ENCODE measurements at places on chromosomes 1 and 21.

GRCh38 chr1:106619827-106620134 lies 436.7 kb upstream of the PRMT6 start:
- DNase-seq = no peak

DNA sequence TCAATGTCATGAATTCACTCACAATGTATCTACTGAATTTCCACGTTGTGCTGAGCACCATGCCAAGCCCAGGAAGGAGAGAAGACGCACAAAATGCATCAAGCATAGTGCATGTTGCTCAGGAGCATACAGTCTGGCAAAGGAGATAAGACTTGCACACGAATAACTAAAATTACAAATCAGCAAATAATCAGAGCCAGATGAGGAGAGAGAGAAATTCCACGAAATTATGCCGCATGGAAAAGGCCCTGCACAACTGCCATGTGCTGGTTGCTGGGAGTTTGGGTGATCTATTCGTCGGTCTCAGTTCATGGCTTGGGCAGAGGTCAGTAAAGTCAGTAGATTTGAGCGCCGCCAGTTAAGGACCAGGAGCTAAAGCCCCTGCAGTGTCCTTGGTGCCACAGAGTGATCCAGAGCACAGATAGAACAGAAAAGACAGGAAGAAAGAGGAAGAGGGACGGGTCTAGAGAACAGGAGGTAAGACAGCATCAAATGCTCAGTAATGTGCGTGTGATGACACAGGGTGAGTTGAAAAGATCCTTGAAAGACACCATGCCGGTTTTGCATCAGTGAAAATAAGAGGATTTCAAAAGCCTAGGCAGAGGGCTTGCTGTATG lies 55.1 kb upstream of the ZNF281 start:
- no peak for DNase-seq

- DNase-seq = no peak
These were observed 152.2 kb downstream of the CLEC20A start for GRCh38 chr1:178344513-178345091.

DNA sequence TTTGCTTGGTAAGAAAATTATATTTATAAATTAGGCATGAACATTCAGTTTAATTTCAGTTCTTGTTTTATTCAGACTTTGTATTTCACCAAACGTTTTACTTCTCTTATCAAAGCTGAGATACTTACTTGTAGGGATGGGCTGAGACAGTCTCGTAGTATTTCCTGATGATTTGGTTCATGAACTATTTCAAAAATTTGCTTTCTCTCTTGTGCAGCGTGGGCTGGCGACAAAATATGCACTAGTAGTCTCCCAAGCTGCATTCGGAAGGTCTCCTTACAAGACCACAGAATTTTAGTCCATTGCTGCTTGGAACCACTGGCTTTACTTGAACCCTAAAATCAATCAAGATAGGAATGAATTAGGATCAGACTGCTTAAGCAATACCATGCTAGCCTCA lies 91.7 kb upstream of the GNG4 start:
- DNase-seq = no peak

- DNase-seq = no peak
These were observed 25.4 kb upstream of the VWA5B1 start for GRCh38 chr1:20265250-20265649.

GRCh38 chr1:14467112-14467511 lies 131.4 kb upstream of the KAZN start:
- no peak for DNase-seq

DNA sequence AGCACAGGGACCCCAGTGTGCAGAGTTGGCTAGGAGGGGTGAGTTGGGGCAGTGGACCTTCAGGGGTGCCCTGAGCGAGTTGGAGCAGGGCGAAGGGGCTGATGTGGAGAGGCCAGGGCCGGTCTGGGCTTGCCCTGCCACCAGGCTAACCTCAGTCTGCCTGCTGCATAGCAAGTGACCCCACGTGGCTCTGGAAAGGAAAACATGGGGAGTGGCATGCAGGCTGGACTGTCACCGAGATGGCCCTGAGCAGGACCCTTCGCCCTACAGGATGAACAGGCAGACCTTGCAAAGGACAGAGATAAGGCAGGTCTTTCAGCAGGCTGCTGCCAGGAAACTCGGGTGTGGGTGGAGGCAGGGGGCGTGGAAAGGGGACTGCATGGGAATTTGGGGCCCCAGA lies 51.5 kb downstream of the FOXO6 start:
- DNase-seq = no peak

GRCh38 chr21:17351766-17352165 lies 161.1 kb upstream of the CXADR start:
- no peak for DNase-seq

DNA sequence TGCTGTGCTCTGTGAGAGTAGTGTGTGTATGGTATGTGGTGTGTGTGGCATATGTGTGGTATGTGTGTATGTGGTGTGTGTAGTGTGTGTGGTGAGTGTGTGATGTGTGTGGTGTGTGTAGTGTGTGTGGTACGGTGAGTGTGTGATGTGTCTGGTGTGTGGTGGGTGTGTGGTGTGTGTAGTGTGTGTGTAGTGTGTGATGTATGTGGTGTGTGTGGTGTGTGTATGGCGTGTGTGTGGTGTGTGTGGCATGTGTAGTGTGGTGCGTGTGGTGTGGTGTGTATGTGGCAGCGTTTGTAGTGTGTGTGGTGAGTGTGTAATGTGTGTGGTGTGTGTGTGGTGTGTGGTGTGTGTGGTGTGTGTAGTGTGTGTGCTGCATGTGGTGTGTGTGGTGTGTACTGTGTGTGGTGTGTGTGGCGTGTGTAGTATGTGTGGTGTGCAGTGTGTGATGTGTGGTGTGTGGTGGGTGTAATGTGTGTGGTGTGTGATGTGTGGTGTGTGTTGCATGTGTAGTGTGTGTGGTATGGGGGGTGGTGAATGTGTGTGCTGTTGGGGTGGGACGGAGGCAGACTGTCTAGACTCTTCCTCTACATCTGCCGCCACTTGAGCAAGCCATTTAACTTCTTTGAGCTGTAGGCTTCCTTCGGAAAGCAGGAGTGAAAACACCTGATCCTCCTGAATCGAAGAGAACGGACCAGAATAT lies 33.5 kb downstream of the GPA33 start:
- DNase-seq = no peak

DNA sequence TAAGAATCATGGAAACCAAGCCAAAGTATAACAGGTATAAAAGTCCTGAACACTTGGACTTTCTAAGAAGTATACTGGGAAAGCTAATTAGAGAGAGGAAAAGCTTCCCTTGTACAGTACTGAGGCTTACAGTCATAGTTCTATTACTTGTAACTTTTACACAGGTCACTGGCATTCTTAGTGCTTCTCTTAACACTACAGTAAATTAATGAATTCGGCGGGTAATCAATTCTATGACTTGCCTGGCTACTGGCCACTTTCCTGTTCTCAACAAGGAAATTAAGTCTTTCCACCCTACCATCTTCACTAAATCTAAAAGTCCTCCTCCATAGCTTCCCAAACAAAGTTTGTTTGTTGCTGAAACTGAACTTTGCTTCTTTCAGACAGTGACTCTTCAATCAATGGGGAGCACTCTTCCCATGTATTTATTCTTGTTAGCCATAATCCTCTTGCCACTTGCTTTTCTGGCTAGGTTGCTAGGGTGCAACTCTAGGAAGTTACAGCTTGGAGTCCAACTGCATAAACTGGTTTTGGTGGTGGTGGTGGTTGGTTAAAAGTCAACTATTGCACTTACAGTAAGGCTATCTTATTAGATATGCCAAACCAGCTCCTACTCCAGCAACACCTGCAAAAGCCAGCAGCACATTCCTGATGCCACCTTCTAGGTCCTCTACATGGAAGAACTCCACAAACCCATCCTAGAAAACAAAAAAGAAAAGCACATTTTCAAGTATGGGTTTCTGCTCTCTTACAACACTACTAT lies 2.4 kb downstream of the MCL1 start:
- DNase-seq = no peak

GRCh38 chr1:177780096-177780700 lies 189.7 kb downstream of the SEC16B start:
- no peak for DNase-seq

DNA sequence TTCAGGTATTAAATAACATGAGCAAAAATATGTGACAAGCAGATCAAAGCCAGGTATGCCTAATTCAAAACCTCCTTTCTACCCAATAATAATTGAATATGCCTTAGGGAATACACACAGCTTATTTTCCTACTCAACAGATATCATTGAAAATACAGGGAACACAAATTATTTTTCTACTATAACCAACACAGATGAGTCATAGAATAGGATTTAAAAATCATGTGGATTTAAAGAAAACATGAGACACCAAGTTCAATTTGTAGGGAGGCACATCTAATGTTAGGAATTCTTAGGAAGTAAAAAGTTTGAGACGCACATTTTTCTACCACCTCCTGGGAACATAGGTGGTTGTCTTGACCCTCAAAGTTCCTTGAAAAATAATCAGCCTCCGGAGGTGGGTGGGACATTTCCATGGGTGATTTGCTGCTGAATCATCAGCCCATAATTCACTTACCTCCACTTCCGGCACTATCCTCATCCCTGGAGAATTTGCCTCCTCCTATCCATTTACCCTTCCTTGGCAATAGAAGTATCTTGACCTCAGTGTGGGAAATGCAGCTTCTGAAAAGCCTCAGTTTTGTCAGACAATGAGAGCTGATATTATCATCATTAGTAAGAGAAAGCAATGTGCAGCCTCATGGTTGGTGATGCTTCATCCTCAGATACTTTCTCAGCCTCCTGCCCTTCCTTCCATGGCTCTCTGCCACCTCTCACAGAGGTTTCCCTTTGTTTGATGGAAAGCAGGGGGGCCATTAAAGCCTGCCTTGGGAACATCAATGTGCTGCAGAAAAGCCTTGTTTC lies 33.5 kb upstream of the RGS4 start:
- no peak for DNase-seq

DNA sequence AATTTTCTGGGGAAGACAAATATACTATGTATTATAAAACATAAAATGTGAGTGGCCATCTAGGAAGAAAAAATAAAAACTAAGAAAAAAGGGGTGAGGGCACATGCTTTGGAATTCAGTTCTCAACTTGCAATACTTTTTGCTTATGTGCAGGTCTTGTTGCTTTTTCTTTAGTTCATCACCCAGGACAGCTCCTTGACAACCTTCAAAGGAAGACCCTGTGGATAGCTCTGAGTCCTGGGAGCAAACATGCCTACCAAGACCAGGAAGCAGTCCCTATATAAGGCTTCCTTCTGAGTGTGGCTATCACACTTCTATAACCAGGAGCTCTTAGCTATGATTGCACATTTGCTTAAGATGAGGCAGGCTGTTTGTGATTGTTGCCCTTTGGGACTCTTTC lies 78.0 kb downstream of the WDR64 start:
- DNase-seq = no peak

GRCh38 chr21:38753114-38753513 lies 52.6 kb upstream of the ETS2 start:
- no peak for DNase-seq

DNA sequence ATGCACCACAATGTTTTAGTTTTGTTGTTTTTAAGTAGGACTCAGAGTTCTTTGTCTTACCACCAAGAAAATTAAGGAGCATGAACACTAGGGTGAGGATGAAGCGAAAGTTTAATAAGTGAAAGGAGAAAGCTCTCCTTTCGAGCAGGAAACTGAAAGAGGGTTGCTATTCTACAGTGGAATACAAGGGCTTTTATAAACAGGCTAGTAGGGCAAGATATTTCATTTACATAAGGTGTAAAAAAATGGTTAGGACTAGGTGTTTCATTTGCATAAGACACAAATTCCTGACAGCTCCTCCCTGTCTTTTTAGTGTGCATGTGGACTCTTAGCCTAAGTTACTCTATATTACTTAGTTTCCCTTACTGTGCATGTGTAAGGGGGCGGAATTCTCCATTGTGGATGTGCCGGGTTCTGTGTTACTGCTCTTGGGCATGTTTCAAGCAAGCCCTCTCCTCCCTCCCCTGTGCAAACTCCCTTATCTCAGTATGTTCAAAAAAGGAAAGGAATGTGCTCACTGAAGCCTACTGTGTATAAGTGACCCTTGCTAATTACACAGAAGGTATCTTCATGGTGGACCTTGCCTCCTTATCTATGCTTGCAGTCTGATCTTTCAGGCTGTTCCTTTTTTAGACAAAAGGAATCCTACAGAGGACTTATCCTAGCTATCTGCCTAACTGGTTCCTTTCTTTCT lies 7.3 kb downstream of the TSHB start:
- DNase-seq = no peak

GRCh38 chr1:235074523-235075047 lies 54.1 kb downstream of the TOMM20 start:
- DNase-seq = no peak

DNA sequence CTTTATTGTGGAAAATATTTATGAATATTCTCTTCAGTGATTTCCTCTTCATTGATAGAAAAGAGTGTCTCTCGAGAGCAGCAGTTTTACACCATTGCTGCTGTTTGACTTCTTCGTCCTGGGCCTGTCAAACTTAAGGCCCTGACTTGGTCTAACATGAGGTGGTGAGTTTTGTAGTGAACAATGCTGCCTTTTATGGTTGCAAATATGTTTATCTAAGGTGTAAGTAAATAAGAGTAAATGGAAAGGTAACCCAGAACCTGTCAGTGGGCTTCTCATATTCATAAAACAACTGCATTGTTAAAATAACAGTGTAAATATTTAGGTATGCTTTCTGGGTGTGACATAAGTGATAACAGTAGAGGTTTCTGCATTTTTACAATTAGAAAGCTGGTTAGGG lies 62.8 kb upstream of the SCCPDH start:
- no peak for DNase-seq

GRCh38 chr1:72936151-72936740 lies 653.9 kb upstream of the NEGR1 start:
- no peak for DNase-seq

GRCh38 chr21:33116676-33117075 lies 46.7 kb downstream of the OLIG1 start:
- DNase-seq = no peak

DNA sequence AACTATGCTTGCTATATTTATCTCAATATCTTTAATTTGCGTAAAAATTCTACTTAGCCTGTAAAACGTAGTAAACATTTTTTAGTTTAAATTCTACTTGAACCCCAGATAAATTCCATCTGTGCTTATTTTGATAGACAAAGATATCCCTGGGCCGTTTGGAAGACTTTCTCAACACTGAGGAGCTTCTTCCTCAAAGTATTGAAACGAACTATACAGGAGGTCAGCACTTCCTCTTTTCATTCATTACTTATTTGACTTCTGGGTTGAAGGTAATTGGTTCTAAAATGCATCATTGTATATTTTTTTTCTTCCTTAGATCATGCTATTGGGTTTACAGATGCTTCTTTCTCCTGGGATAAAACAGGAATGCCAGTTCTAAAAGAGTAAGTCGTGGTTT lies 74.7 kb downstream of the HSPA13 start:
- DNase-seq = no peak

DNA sequence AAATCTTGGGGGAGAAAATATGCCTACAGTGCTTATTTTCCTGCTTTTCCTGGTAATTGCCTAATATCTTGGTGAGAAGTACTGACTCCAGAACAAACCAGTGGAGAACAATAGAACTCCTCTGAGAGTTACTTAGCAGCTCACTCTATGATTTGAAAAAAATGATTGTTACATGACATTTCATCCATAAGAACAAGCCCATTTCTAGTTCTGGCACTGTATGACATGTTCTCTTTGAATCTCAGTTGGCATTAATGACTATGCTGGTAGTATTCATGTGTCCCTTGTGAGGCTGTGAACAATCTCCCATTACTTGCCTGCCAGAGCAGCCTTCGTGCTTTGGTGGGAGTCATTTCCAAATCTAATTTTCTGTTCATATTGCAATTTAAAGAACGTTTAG lies 58.0 kb downstream of the CLIC4 start:
- no peak for DNase-seq

- DNase-seq = no peak
These were observed 3.0 kb upstream of the SMPDL3B start for GRCh38 chr1:27931759-27932158.

Data from stimulated activated CD4-positive, alpha-beta T cell treated with anti-CD3 and anti-CD28 coated beads, Interleukin-15, amount 100 ng/mL, for 1 hour (primary cell).